ENCODE measurements at places on chromosomes 2 and 18.

- DNase-seq, result no peak
Measured at GRCh38 chr2:118224895-118225311, 136.6 kb downstream of the INSIG2 start.

GRCh38 chr2:238586931-238587775 is 160.4 kb downstream of the ASB1 start:
- DNase-seq, result no peak

DNA sequence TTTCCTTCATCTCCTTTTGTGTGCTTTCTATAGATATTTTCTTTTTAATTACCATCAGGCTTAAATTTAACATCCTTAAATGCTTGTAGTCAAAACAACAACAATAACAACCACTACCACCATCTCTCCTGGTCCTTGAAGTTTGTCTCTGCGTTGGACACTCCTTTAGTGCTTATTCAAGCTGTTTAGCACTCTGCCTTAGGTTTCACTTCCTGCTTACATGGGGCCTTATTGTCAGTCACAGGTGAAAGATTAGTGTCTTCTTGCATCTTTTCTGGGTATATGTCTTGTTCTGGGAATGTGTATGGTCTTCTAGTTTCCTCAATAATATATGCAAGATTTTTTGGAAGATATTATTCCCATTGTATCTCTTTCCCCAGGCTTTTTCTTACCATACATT is 240.1 kb upstream of the NXPH2 start:
- DNase-seq, result no peak

DNA sequence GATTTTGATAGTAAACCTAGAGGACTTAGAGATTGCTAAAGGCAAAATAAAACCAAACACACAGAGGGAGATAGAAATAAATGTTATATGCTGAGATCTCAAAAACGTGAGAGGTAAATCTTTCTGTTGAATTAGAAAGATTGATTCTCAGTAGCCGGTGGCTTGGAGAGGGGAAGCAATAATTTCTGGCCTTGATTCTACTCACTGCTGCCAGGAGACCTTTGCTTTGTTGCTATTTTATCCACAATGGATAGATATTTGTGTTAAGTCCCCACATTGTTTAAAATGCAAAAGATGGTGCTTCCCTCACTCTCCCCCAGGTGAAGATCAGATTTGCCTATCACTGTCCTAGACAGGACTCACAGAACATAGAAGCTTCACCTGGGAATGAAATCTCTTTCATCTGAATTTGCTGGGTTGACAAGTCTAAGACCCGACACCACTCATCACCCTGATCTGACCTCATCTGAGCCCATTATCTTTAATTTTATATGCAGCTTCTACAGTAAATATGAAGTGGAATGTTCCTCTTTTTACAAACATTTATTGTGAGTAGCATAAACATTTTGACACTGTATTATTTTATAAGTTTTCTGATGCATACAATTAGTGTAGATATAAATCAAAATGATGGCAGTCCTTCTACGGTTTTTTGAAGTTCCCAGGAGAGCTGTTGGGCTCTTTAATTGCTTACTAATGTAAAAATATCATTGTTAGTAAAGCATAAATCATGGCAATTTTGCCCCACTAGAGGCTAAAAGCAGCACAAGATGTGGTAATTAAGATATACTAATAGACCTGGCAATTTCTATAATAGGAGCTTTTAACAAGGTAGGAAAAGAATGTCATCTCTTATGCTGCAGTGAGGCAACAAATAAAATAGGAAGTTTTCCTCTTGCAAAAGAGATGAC is 149.7 kb downstream of the DCC start:
- no peak for DNase-seq

- DNase-seq, result no peak
Measured at GRCh38 chr2:137886083-137886831, 78.0 kb upstream of the HNMT start.

GRCh38 chr2:138536740-138537139 is 35.2 kb downstream of the SPOPL start:
- DNase-seq, result no peak

DNA sequence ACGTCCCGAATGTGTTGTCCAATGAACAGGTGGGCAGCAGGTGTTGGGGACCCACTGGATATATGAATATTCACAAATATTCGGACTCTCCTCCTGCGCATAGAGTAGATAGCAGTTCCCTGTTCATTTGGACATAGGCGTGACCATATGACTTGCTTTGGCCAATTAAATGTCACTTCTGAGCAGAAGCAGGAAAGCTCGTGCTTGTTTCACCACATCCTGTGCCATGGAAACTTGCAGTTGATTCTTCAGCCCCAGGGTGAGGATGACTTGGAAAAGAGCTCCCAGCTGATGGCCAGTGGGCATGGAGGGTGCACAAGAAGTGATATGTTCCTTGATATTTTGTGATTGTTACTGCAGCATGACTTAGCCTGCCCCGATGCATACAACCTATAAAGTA is 52.6 kb downstream of the PTPRM start:
- no peak for DNase-seq

- no peak for DNase-seq
Measured at GRCh38 chr2:216498070-216498378, 620 bp upstream of the RPL37A start.

- no peak for DNase-seq
Measured at GRCh38 chr2:170208967-170209366, 31.0 kb downstream of the MYO3B start.

DNA sequence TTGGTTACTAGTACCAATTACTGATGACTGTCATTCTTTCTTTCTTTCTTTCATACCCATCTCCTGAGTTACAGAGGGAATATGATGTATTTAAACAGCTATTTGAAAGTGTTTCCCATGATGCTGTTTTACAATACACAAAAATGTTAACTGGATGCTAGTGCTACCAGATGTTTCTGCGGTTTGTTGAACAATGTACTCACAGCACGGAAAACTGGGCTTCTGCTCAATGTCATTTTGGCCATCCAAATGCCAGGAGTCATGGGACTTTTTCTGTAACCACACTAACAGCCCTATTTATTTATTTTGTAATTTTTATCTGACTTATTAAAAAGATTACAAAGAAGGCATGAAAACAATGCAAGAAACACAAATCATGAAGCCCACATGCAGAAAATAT is 313.8 kb downstream of the RIT2 start:
- no peak for DNase-seq

DNA sequence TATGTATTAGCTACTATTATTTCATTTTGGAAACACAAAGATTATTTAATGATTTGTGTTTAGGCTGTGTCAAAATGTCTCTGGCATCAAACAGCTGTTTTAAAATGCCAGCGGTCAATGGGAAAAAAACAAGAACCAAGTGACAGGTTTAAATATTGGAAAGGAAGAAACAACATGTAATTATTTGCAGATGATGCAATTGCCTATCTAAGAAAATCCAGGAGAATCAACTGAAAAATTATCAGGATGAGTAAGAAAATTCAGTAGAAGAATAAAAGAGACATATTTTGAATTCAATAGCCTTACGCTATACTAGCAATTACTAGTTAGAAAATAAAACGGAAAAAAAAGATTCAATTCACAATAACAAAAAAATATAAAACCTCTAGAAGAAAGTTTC is 51.6 kb downstream of the HNRNPLL start:
- no peak for DNase-seq

- DNase-seq, result no peak
Measured at GRCh38 chr2:225104971-225105370, 62.7 kb upstream of the DOCK10 start.

DNA sequence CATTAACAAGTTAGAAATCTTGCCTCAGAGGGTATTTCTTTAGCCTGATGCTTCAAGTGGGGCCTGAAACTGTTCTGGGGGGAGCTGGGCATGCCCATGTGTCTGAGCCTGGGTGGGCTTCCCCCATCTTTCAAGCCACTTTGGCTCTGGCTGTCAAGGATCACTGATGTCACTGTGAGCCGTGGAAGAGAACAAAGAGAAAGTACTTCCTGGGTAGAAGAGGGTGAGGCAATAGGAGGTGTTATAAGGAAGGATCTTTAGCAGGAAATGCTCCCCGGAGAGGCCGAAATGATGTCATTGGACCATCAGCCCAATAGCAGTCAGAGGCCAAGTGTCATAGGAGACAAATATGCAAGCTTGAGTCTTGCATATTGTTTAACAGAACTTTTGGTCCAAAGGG is 228.4 kb upstream of the MEX3C start:
- DNase-seq, result no peak

DNA sequence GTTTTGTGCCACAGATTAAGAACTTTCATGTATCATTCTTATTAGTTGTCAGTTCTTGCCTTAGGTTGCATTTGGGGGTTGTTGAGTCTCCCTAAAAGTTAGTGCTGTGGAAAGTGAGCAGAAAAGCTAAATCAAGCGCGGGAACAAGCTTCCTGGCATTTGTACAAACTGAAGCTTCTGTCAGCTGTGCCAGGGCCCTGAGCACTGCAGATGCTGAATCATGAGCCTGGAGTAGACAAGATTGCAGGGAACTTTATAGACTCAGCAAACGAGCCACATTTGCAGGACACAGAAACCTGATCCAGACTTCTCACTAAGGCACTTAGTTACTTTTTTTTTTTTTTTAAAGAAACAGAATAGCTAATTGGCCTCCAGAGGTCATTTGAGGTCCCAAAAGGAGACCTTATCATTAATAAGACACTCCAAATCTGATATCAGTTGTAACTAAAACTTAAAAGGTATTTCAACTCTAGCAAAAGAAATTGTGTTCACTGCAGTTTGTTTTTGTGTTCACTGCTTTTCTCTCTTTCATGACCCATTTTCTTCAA is 88.7 kb downstream of the ADAM23 start:
- no peak for DNase-seq

DNA sequence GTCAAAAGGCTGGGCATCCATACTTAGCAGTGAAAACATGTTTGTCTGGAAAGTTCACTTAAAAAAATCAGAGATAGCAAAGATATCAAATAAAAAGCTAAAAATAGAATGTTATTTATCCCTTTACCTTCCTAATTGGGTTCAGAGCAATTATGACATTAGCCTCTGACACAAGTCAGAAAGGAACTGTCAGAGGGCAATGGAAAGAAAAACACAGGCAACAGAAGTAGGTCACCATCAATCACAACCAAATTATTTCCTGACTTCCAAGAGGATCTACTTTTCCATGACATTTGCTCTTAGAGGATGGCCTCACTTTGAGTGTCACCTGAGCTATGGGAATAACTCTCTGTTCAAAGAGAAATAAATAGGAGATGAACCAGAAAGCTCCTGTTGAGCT is 27.5 kb downstream of the MYOM1 start:
- DNase-seq, result no peak

- no peak for DNase-seq
Measured at GRCh38 chr2:189465076-189465475, 23.8 kb downstream of the WDR75 start.

GRCh38 chr2:55490554-55490953 is 29.0 kb upstream of the CFAP36 start:
- no peak for DNase-seq

GRCh38 chr18:70142001-70142400 is 63.5 kb downstream of the RTTN start:
- no peak for DNase-seq

DNA sequence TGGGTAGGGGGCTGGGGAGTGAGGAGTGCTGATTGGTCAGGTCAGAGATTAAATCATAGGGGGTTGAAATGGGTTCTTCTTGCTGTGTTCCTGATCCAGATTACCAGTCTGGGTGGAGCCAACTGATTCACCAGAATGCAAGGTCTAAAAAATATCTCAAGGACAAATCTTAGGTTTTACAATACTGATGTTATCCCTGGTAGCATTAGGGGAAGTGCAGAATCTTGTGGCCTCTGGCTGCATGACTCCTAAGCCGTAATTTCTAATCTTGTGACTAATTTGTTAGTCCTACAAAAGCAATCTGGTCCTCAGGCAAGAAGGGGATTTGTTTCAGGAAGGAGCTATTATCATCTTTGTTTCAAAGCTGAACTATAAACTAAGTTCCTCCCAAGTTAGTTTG is 289.2 kb upstream of the KYNU start:
- no peak for DNase-seq

Data from activated T-cell treated with anti-CD3 and anti-CD28 coated beads for 4 hours (primary cell).